ENCODE measurements at places on chromosomes 2 and 18.

- no peak for DNase-seq
These were observed 9.1 kb downstream of the CNNM4 start for GRCh38 chr2:96769814-96770213.

DNA sequence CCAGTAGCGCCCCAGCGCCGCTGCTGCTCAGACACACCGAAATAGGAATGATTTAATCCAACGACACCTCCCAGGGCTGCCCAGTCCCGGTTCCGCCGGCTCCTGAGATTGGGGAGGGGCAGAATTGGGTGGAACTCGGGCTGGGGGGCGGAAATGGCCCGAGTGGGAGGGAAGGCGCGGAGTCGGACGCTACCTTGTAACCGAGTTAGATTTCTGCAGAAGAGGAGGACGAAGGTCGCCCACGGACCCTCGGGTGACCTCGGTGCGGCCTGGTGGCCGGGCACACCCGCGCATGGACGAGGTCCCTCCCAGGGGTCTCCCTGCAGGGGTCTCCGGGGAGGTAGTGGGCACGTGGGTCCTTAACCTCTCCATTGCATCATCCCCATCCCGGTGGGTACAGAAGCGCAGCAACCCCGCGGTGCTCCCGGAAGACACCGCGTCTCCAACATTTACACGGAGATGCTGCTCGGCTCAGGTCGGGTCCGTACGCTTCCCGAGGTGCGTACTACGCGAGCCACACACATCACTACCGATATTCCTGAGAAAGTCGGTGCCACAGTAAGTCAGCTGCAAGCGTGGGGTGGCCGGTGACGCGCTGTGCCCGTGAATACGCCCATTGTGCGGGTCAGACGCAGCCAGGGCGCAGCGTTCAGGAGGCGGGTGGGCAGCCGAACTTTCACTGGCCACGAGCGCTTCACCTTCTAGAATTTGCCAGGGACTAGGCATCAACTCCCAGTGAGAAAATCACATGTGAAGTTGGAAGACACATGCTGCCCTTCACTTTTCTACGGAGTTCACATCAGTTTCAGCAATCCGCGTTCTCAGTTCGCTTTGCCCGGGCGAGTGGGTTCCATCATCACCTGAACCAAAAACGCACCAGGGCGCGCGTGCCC lies 3.0 kb downstream of the ZNF516 start:
- DNase-seq = no peak

- no peak for DNase-seq
These were observed 290.8 kb upstream of the TANK start for GRCh38 chr2:160869411-160869810.

GRCh38 chr2:9168821-9169221 lies 37.8 kb upstream of the ASAP2 start:
- no peak for DNase-seq

- DNase-seq = no peak
These were observed 2.9 kb upstream of the ITGB6 start for GRCh38 chr2:160203007-160203406.

DNA sequence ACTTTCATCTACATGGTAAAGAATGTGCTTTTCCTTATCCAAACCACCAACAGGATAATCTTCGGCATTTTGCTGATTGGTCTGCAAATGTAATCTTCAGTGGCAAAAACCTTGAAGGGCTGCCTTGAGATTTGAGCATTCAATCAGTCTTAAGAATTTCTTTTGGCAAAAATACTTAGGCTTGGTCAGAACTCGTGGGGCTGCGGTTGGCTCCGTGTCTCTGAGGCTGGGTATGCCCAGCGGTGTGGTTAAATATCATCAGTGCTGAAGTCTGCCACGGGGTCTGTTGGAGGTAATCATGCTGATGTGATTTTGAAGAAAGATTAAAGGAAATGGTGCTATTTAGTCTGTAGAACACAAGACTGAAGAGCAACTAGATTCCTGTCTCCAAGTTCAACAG lies 262.6 kb downstream of the EN1 start:
- no peak for DNase-seq

GRCh38 chr18:72830109-72830508 lies 37.7 kb downstream of the NETO1 start:
- DNase-seq = no peak

- no peak for DNase-seq
These were observed 709 bp upstream of the DQX1 start for GRCh38 chr2:74526649-74527230.

DNA sequence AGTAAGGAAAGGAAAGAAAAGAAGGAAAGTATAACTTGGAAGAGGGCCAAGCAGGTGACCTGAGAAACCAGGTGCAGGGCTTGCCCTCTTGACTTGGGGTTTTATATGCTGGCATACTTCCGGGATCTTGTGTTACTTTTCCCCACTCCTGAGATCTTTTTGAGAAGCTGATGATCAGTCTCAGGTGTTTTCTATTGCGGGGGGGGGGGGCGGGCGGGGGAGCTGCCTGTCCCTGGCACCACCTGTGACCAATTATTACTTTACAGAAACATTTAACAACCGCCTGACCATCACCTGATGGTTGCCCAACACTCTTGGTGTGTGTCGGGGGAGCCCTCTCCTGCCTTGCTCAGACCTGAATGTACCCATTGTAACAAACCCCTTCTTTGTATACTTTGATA lies 6.9 kb upstream of the CASP10 start:
- DNase-seq = no peak

DNA sequence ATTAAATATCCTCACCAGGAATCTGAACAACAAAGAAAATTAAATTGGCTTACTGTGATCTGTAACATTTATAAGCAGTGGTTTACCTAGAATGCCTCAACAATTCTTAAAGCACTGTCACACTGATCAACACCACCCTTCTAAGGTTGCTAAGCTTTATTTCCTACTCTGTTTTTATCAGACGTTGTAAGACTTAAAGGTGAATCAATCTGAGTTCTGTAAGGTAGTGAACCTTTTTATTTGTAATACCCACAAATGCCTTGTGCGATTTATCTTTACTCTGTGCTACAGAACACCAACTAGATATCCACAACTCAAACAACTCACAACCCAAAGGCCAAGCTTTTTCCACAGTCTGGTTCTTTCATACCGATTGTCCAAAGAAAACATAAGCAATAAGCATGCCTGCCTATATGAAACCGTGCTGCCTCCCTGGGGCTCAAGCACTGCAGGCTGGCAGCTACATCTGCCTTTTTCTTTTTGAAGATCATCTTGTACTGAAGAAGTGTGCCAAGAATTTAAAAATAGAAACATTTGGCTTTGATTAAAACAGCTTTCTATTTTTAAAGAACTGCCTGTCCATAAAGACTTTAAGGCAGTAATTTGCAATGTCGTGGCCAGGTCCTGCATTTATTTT lies 490.7 kb downstream of the NUP35 start:
- no peak for DNase-seq

- no peak for DNase-seq
These were observed 89.5 kb downstream of the COL6A3 start for GRCh38 chr2:237324405-237324831.

- DNase-seq = no peak
These were observed 236.4 kb downstream of the PLCL1 start for GRCh38 chr2:198040835-198041234.
